T-helper 17 cell (primary cell): ENCODE measurements at places on chromosomes 7 and 10. TPM values are rescaled to one million over a fixed set of nuclear protein-coding genes. Genes with fewer than 3 reads are reported as not detected.

KIAA1549 gene
- total RNA-seq, result 0.21 TPM

HOXA13 gene
- total RNA-seq, result not detected

CDNF gene
- 3.2 TPM for total RNA-seq

OR6B1 gene
- not detected for total RNA-seq

GRCh38 chr7:41437257-41438196, 265.4 kb downstream of the INHBA start:
- no peaks in the 10 kb centered on the region for H3K4me1 ChIP-seq
- DNase-seq, result no peak
- H3K4me3 ChIP-seq, result no peak overlapping the region
- no peaks in the 10 kb centered on the region for H3K36me3 ChIP-seq

DNA sequence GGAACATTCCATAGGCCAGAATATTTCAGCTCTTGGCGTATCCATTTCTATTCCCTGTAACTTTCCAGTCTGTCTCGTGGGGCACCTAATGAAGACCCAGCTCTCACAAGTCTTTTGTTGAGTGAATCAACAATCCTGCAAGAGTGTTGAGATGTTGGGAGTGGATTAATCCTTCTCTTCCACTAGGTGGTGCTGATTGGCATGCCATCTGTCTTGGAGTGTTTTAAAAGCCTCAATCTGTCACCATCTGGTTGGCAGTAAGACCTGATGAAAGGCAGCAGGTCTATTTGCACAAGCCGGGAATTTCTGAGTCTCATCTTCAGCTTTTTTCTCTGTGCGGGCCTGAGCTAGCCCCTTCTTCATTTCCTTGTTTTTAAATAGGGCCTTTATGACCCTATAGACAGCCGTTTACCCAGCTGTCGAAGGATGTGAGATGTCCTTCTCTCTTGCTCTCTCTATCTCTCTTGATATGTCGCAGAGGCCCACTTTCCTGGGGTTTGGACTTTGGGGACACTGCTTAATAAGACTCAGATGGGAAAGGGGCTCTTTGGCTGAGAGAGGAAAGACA, 180.5 kb downstream of the ZNF365 start:
- no peak overlapping the region for H3K4me3 ChIP-seq
- peaks cover 9% of the 10 kb centered on the region for H3K36me3 ChIP-seq
- no peak for DNase-seq
- no peak overlapping the region for H3K27ac ChIP-seq

DNA sequence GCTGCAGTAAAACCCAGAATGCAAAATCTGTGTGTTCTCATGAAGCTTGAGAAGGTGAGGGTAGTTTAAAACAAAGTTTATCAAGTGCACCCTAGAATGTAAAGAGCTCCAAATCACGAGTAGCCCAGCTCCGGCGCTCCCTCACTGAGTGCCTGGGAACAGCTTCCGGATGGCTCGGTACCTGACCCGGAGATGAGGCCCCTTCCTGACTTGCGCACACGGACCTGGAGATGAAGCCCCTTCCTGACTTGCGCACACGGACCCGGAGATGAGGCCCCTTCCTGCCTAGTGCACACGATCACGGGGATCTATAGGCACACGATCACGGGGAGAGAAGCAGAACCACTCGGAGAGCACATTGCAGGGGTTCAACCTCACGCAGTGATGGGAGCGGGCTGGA, 322.1 kb upstream of the RNF32 start:
- peaks cover 5% of the 10 kb centered on the region for H3K27me3 ChIP-seq
- H3K36me3 ChIP-seq, result no peaks in the 10 kb centered on the region
- no peak overlapping the region for H3K4me3 ChIP-seq
- no peak for DNase-seq
- no peak overlapping the region for H3K27ac ChIP-seq

DNA sequence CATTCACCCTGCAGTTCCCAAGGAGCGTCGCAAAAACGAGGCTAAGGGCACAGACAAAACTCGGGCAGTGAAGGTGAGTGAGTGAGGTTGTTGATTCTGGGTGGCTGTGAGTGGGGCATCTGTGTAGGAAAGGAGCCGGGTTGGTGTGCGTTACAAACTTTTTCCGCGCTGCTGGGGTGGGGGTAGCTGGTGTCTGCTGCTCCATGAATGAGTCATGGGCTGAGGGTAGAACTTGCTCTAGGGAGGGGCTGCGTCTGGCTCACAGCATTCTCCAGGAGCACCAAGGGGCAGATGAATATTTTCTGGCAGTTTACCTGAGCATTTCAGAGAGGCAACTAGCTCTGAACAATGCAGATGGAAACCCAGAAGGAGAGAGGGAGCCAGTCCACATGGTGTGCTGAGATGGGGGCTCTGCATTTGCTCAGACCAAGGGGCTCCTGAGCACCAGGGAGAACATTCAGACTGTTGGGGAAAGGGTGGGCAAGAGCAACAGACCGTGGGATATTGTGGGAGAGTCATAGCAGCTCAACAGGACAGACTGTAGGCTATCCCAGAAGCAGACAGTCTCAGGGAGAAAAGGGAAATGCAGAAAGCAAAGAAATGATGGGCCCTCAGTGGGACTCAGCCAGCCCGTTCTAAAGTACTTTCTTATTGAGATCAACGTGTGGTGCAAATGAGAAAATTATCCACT, 18.8 kb downstream of the NOBOX start:
- H3K27ac ChIP-seq, result peak overlapping the region; percentile 41
- no peaks in the 10 kb centered on the region for H3K36me3 ChIP-seq
- no peak overlapping the region for H3K4me3 ChIP-seq
- no peak for DNase-seq
- peaks cover 18% of the 10 kb centered on the region for H3K4me1 ChIP-seq

GRCh38 chr7:40382145-40382544, 247.3 kb downstream of the SUGCT start:
- H3K4me1 ChIP-seq, result no peaks in the 10 kb centered on the region
- H3K36me3 ChIP-seq, result no peaks in the 10 kb centered on the region
- no peak for DNase-seq
